ENCODE measurements at places on chromosomes 6 and 20.

GRCh38 chr20:45959126-45959525 lies 12.9 kb downstream of the ZNF335 start:
- DNase-seq, result no peak

DNA sequence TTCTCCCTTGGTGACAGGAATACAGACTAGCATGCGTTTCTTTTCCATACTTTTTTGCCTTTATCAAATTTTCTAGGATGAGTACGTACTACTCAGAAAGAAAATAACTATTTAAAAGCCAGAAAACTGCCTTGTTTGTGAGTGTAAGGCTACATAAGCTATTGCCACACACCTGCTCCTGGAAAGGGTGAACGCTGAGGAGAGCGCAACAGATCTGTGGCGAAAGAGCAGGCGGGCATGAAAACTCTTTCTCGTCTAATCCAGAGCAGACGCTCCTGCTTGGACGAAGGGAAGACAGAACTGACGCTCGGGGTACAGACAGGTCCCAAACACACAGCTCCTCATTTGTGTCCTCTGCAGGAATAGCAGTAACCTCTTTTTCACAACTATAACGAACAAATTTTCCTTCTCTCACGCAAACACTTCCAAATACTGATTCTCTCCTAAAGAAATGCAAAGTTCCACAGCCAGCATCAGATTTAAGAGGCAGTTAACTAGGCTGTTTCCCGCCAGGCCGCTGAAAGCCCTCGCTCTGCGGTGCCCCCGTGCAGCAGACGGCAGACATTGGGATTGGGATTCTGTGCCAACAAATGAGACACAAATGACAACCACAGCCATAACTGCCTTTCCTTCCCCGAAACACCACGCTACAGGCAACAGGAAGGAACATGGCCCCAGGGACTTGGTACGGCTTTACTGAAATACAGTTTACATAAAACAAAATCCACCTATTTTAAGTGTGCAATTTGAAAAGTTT lies 20.0 kb downstream of the TAF4 start:
- no peak for DNase-seq

DNA sequence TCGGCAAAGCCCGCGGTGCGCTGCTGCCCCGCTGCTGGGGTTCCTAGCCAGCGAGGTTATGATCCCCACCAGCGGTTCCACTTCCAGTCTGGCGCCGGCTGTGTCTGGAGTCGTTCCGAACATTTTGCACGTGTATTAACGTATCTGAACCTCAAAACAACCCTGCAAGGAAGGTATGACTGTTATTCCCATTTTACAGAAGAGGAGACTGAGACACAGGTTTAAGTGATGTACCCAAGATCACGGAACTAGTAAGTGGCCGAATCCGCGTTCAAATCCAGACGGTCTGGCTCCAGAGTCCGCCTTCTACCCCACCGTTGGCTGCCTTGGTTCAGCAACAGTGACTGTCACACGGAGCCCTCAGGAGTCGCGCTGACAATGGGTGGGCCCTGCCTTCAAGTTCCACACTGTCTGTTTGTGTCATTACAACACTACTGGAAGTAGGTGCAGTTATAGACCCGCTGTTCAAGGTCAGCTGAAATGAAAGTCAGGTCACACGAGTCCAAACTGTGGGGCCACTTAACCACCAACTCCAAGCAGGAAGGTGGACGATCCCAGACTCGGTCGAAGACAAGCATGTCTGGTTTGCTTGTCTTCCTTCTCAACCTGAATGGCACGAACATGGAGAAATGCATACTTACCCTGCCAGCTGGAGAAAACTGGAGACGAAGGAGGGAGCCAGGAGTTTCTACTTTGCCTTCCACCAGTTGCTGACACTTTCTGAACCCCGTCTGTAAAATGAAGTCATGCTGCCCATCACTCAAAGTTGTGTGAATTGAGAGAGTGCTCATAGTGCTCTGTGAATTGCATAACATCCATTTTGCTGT lies 803 bp upstream of the SRXN1 start:
- no peak for DNase-seq

GRCh38 chr6:10518557-10519407 lies 2.4 kb upstream of the GCNT2 start:
- DNase-seq, result no peak

DNA sequence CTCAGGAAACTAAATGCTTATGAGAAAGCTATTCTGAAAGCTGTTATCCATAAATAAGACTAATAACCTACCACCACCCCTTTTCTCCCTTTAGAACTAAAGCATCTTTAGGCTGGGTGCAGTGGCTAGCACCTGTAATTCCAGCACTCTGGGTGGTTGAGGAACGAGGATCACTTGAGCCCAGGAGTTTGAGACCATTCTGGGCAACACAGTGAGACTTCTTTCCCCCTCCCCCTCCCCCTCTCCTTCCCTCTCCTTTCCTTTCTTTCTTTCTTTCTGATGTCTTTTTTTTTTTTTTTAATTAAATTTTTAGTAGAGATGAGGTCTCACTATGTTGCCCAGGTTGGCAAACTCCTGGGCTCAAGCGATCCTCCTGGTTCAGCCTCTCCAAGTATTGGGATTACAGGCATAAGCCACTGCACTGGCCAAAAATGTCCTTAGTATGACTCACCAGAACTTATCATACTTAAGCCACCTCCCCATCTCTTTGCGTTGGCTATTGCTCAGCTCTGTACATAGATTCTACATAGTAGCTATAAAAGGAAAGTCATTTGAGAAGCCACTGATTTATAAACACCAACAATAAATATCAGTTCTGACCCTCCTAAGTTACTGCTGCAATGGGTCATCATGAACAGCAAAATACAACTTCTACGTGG lies 54.8 kb upstream of the SPDEF start:
- no peak for DNase-seq

- no peak for DNase-seq
These were observed 96.9 kb downstream of the MKKS start for GRCh38 chr20:10336959-10337729.

DNA sequence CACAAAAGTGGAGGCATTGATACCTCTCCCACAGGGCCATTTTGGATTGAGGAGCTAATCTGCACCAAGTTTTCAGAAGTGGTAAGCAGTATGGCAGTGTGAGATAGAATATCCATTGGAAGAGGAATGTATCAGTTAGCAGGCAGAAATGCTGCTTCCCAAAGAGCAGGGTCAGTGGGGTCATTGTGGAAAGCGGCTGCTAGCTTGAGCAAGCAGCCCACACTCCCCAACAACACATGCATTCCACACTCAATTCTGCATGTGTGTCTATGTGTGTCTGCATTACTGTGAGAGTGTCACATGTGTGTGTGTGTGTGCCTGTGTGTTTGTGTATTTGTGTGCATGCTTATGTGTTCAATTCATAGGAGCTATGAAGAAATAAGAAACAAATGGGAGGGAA lies 190.9 kb upstream of the FOXA2 start:
- no peak for DNase-seq

DNA sequence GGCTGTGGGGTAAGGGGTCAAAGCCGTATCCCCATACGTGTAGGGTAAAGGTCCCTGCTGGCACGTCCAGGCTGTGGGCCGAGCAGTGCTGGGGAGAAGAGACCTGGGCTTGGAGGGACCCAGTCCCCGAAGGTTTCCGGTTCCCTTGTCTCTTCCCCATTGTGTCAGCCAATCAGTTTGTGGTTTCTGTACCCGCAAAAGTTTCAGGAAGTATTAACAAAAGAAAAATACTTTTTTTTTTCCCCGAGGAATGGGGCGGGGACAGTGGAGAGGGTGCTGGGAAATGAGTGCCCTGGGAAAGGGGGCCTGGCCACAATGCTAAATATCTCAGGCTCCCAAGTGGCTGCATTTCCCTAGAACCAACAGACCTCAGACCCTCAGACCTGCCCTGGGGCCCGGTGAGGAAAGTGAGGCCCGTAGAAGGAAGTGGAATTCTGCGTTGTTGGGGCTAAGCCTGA lies 15.2 kb upstream of the AMD1 start:
- DNase-seq, result no peak

DNA sequence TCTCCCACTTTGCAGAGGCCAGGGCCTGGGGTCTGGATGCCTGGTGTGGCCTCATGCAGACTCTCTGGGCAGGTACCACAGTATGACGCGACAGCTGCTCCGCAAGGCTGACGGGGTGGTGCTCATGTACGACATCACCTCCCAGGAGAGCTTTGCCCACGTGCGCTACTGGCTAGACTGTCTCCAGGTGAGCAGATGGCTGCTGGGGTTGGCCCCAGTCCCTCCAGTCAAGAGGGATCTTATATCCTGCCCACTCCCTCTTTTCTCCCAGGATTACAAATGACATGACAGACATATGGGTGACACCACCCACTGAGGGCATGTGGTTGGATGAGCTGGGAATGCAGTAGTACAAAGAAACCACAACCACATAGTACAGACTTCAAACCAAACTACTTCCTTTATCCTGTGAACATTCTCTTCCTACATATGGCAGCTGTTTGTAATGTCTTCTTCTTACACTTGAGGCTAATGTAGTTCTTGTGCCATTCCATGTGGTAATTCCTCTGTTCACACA lies 29.9 kb downstream of the RAB44 start:
- DNase-seq, result no peak

DNA sequence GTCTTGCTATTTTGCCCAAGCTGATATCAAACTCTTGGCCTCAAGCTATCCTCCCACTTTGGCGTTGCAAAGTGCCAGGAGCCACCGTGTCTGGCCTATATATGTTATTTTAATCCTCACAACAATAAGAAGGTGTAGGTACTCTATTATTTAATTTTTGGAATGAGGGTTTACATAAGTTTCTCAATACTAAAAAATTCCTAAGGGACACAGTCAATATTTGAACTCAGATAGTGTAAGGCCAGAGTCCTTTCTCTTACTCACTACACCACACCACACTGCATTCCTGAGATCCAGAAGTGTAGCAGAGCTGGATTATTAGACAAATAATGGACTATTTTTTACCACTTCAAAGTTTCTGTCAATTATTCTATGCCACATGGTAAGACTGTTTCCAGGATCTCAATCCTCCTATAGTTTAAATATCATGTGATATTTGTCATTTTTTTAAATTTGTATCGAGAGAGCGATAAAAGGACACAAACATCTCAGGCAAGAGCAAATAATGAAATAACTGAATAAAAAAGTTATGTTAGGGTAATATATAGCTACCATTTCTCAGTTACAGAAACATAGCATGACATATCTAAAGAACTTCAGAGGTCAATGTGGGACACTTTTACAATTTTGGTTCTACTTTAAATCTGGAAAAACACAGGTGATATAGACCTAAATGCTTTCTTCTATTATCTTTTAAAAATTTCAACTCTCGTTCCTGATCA lies 162.2 kb upstream of the THEMIS start:
- no peak for DNase-seq

DNA sequence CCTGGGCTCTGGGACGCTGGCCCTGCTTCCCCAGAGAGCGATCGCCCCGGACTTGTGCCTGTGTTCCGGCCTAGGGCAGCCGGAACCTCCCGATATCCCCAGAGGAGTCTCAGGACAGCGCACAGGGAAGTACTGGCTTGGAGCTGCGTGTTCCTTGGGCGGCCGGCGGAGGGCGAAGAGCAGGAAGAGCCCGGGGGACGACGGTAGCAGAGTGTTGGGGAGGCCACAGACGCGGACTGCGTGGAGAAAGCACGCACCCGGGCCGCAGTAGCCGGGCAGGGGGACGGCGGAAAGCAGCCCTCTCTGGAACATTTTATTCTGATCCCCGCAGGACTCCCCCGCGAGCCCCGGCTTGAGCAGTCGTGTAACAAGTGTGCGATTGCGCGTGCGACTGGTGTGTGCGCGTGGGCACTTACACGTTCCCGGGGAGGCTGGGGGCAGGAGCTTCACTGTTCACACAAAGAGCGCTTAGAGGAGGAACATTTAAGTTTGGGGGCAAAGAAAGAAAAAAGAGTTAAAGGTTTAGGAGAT lies 36.1 kb downstream of the NCR2 start:
- no peak for DNase-seq

- DNase-seq, result no peak
These were observed 75.8 kb downstream of the IGF2R start for GRCh38 chr6:160044687-160045086.

DNA sequence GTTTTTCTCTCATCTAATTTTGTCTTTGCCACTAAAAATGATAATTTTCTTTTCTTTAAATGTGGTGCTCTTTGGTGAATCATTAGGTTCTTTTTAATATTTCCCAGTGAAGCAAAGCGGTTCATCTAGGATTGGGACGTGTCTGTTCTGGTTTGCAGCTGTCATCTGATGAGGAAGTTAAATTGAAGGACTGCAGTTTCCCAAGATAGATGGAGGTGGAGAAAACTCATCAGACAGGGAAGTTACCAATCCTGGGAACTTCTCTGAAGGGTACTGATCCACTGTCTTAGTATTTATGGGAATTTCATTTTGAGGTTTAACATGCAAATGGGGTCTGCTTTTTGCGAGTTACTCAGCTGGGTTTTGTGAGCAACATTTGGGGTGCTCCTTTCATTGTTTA lies 2.4 kb upstream of the AARS2 start:
- DNase-seq, result no peak

GRCh38 chr6:157912326-157912725 lies 69.3 kb upstream of the SYNJ2 start:
- no peak for DNase-seq

GRCh38 chr6:163826629-163827028 lies 412.1 kb downstream of the QKI start:
- DNase-seq, result no peak

DNA sequence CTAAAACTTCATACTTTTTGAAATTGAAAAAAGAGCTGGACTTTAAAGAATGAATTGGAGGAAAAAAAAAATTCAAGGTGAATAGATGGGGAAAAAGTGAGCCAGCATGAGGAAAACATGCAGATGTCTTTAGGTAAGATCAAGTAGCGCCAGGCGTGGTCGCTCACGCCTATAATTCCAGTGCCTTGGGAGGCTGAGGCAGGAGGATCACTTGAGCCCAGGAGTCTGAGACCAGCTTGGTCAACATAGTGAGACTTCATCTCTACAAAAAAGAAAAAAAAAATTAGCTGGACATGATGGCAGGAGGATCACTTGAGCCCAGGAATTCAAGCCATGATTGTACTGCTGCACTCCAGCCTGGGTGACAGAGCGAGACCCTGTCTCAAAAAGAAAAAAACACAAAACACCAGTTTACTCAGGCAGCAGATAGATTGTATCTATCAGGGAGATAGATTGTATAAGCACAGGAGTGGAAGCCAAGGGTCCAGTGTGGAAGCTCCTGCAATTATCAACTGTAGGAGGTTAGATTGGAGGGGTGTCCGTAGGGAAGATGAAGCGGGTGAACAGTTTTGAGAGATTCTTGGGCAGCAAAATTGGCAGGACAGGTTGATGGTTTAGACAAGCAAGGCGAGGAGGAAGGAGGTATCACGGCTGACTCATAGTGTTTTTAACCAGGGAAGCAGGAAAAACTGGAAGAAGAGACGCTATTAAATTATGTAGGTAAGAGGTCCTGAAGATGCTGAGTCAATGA lies 97.6 kb upstream of the ZNF217 start:
- DNase-seq, result no peak

DNA sequence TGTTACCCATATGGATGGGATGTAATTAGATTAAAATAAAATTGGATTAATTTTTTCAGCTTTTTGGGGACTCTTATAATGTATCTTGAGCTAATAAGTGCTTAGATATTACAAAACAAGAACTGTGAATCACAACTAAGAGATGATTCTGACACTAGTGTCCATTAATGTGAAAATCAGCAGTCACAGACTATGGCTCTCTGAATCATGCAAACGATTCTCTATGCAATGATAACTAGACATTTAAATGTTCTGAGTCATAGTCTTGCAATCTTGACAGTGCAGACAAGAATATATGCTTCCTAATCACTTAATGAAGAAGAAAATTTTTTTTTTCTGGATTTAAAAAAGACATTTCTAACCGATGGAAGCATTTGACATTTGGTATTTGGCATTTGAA lies 82.2 kb upstream of the OPRM1 start:
- no peak for DNase-seq

GRCh38 chr20:18188434-18188833 lies 50.8 kb downstream of the KAT14 start:
- no peak for DNase-seq

Measured in stimulated activated CD4-positive, alpha-beta T cell treated with anti-CD3 and anti-CD28 coated beads, Interleukin-1b, Interleukin-23, amount 100 ng/mL, for 24 hours (primary cell).